Suprapubic skin (tissue), 4 donors: ENCODE measurements at places on chromosomes 6 and 20. TPM values are rescaled to one million over a fixed set of nuclear protein-coding genes. Genes with fewer than 3 reads are reported as not detected.
A peak's percentile ranks its signal among the peaks of the same experiment; 100 is the strongest.

Gene ZC2HC1B
- total RNA-seq = not detected

Gene RNF144B
- total RNA-seq = 48.4 TPM

Gene TFAP2C
- 100 TPM for total RNA-seq

Gene MYCT1
- 5.8 TPM for total RNA-seq

Gene CLDN20
- not detected for total RNA-seq

DNA sequence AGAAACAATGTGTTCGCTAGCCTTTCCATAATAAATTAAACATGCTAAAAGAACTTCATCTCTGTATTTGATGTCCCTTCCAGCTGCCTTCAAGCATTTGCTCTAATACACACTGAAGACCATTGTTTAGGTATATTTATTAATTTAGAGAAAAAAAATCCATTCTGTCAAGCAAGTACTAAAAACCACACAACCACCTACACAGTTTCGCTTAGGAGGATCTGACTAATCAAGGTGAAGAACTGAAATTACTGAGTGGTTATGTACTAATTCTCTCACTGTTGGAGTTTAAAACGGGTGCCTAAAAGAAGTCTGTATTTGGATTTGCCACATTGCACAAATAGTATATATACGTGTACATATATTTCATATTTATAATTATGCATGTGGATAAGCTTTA lies 58.9 kb downstream of the GMDS start:
- H3K4me3 ChIP-seq = no peak overlapping the region
- no peak for DNase-seq
- no peaks in the 10 kb centered on the region for H3K36me3 ChIP-seq
- H3K27ac ChIP-seq = no peak overlapping the region

DNA sequence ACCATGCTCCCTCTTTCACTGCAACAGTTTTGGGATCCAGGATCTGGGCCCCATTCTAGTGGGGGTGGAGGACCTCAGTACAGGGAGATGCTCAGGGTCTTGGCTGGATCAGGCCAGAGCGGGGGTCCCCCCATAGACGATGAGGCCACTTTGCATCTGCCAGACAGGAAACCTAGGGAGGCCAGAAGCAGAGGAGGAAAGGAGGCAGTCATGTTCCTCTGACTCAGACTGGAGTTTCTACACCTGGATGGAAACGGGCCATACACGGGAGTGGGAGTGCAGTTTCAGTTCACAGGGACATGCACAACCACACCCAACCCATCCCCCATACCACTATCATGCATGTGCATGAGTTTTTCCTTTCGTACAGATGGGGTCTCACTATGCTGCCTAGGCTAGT lies 3.6 kb upstream of the EMILIN3 start:
- peaks cover 26% of the 10 kb centered on the region for H3K27me3 ChIP-seq
- H3K27ac ChIP-seq = no peak overlapping the region
- DNase-seq = no peak
- H3K4me1 ChIP-seq = peaks cover 14% of the 10 kb centered on the region
- H3K36me3 ChIP-seq = no peaks in the 10 kb centered on the region

DNA sequence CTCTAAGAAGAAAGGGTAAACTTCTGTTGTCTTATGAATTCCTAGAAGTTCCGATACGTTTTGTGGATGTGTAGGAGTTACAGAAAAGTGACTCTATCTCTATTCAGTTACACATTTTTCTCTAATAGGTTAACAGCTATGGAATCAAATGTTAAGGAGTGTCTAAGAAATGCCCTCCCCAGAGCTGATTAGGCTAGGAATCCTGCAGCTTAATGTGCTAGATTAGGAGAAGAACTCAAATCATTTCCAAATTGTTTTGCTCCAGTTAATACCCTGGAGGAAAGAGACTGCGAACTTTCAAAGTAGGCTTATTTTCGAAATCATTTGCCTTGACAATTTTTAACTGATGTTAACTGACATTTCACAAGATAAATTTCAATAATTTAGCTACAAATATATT lies 51.9 kb downstream of the IBTK start:
- H3K27ac ChIP-seq = no peak overlapping the region
- no peak for DNase-seq
- H3K27me3 ChIP-seq = no peaks in the 10 kb centered on the region
- H3K4me1 ChIP-seq = no peaks in the 10 kb centered on the region
- no peak overlapping the region for H3K4me3 ChIP-seq
- H3K36me3 ChIP-seq = peaks cover 92% of the 10 kb centered on the region

DNA sequence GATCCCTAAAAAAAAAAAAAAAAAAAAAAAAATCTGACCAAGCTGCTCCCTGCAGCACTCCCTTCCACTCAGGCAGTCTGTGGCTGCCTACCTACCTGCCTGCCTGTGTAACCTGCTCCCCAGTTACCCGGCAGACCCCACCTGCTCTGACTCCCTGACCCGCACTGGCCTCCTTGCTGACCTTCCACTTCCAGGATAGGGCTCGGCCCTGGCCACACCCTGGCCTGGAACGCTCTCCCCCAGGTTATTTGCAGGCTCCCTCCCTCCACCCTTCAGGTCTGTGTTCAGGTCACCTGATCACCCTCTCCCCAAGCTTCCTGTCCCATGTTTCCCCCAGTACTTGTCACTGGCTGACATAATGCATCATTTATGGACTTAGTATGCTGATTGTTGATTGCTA lies 134.3 kb downstream of the SLC23A2 start:
- H3K4me1 ChIP-seq = no peaks in the 10 kb centered on the region
- no peak for DNase-seq
- peaks cover 49% of the 10 kb centered on the region for H3K36me3 ChIP-seq
- no peak overlapping the region for H3K27ac ChIP-seq
- H3K4me3 ChIP-seq = no peak overlapping the region

GRCh38 chr20:25314497-25315417 lies 66.9 kb downstream of the PYGB start:
- peak; percentile 71 for DNase-seq
- no peak overlapping the region for H3K27ac ChIP-seq
- H3K36me3 ChIP-seq = peaks cover 19% of the 10 kb centered on the region
- H3K4me1 ChIP-seq = peaks cover 28% of the 10 kb centered on the region
- H3K27me3 ChIP-seq = no peaks in the 10 kb centered on the region

DNA sequence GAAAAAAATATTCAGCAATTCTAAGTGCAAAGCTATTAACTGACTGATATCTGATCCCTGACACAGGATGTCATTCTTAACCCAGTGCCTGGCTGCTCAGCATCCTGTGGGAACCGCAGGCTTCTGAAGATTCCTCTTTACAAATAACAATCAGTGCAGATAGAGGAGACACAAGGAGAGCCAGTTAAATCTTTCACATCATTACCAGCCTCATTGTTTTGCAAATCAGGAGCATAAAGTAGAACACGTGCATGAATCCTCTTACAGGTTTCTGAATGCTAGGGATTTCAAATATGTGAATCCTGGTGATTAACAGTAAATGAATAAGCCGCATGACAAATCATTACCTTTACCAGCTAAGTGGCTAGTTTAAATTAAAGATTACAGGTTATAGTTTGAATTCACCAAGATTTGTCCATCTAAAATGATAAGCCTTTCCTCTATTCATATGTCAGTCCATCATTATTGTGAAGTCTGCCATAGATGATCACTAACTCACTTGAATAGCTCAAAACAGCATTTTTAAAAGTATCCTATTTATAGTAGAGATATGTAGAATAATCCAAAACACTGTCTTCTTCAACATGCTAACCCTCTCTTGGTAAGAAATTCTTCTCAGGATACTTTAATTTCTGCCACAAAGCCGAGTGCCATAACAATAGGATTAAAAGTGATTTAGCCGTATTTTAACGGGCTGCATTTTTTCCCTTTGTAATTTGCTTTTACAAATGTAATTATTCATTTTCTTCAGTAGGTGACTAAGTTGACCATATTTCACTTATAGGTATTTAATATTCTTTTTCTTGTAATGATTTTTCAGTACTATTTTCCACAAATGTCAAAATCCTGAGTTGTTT lies 367.3 kb upstream of the EPHA7 start:
- no peak overlapping the region for H3K27ac ChIP-seq
- H3K4me1 ChIP-seq = no peaks in the 10 kb centered on the region
- H3K27me3 ChIP-seq = no peaks in the 10 kb centered on the region
- H3K4me3 ChIP-seq = no peak overlapping the region
- no peak for DNase-seq

GRCh38 chr20:25019381-25020155 lies 27.0 kb upstream of the APMAP start:
- no peak overlapping the region for H3K4me3 ChIP-seq
- H3K4me1 ChIP-seq = peaks cover 70% of the 10 kb centered on the region
- DNase-seq = peak; percentile 59
- H3K36me3 ChIP-seq = peaks cover 31% of the 10 kb centered on the region
- no peaks in the 10 kb centered on the region for H3K27me3 ChIP-seq

DNA sequence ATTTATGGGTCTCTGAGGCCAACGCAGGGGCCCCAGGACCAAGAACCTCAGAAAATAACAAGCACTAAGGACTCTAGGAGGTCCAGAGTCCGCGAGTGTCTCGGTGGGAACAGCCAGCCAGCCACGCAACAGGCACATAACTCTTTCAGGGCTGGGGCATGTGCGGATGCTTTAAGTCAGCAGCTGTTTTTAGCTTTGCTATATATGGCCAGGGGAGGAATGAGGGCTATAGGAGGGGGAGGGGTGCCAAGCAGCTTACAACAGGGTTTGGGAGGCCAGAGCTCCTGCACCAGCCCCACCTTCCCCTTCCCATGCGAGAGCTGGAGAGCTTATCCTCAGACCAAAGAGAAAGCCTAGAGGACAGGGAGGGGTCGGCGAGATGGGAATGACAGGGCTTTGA lies 6.2 kb downstream of the JPH2 start:
- H3K4me3 ChIP-seq = no peak overlapping the region
- no peak for DNase-seq
- no peaks in the 10 kb centered on the region for H3K27me3 ChIP-seq
- H3K36me3 ChIP-seq = no peaks in the 10 kb centered on the region
- no peak overlapping the region for H3K27ac ChIP-seq

- H3K27ac ChIP-seq = no peak overlapping the region
- H3K4me3 ChIP-seq = no peak overlapping the region
- H3K4me1 ChIP-seq = no peaks in the 10 kb centered on the region
- H3K36me3 ChIP-seq = no peaks in the 10 kb centered on the region
- H3K27me3 ChIP-seq = no peaks in the 10 kb centered on the region
These were observed 45.3 kb upstream of the SMIM8 start for GRCh38 chr6:87277123-87277522.

DNA sequence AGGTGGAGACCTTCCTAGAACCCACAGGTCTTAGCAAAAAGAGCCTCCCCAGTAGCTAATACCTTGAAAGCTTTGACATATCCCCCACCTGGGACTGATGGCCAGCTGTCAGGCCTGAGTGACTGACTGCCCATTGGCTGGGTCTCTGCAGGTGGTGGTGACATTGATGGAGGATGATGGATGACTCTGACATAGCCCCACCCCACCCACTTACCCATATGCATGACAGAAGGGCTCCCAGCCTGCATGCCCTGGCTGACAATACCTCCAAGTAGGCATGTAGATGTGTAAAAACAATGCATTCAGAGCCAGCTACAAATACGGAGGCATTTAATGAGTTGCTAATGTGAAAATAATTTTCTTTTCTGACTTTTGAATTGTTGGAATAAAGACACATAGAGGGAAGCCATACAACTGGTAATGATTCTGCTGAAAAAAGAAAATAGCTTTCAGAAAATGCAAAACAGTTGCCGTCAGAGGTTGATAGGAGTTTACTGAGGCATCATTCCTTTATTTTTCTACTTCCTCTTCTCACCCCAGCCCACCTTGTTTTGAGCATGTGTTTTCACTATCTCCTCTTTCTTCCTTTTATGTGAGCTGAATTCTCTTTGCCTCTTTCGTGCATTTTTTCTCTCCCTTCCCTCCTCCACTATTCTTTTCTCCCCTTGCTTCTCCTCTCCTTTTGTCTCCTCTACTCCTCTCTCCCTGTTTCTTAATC lies 70.6 kb downstream of the OLIG3 start:
- no peak for DNase-seq
- H3K27me3 ChIP-seq = peaks cover 4% of the 10 kb centered on the region
- no peak overlapping the region for H3K27ac ChIP-seq
- peaks cover 5% of the 10 kb centered on the region for H3K4me1 ChIP-seq
- H3K4me3 ChIP-seq = no peak overlapping the region
- H3K36me3 ChIP-seq = no peaks in the 10 kb centered on the region

DNA sequence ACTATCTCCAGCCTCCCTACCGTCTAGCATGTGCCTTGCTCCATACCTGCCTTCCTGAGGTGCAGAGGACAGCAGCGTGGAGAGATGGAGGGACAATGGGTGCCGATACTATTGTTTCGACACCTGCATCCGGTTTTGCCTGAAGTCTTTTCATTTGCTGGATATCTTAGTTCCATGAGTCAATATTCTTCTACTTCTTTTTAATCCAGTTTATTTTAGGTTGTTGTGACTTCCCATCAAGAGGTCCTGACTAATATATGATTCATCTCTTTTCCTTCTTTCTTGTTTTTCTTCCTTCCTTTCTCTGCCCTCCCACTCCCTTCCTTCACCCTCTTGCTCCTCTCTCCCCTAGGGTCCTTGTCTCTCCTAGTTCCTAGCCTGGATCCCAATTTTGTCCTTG lies 91.4 kb downstream of the CDH26 start:
- DNase-seq = no peak
- H3K27ac ChIP-seq = no peak overlapping the region
- no peaks in the 10 kb centered on the region for H3K36me3 ChIP-seq
- H3K4me3 ChIP-seq = no peak overlapping the region
- peaks cover 4% of the 10 kb centered on the region for H3K4me1 ChIP-seq

DNA sequence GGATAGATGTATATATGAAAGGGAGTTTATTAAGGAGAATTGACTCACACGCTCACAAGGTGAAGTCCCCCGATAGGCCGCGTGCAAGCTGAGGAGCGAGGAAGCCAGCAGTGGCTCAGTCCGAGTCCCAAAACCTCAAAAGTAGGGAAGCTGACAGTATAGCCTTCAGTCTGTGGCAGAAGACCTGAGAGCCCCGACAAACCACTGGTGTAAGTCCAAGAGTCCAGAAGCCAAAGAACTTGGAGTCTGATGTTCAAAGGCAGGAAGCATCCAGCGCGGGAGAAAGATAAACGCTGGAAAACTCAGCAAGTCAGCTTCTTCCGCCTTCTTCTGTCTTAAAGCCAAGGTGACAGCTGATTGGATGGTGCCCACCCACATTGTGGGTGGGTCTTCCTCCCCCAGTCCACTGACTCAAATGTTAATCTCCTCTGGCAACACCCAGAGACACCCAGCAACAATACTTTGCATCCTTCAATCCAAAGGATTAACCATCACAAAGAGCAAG lies 102.6 kb upstream of the GJE1 start:
- no peaks in the 10 kb centered on the region for H3K27me3 ChIP-seq
- no peak overlapping the region for H3K27ac ChIP-seq
- peaks cover 2% of the 10 kb centered on the region for H3K4me1 ChIP-seq
- H3K4me3 ChIP-seq = no peak overlapping the region

GRCh38 chr6:21190701-21191100 lies 402.9 kb upstream of the SOX4 start:
- no peak for DNase-seq
- no peaks in the 10 kb centered on the region for H3K27me3 ChIP-seq
- no peak overlapping the region for H3K4me3 ChIP-seq
- H3K36me3 ChIP-seq = no peaks in the 10 kb centered on the region
